AG04449 (cell line): ENCODE measurements at places on chromosomes 1 and 21.

DNA sequence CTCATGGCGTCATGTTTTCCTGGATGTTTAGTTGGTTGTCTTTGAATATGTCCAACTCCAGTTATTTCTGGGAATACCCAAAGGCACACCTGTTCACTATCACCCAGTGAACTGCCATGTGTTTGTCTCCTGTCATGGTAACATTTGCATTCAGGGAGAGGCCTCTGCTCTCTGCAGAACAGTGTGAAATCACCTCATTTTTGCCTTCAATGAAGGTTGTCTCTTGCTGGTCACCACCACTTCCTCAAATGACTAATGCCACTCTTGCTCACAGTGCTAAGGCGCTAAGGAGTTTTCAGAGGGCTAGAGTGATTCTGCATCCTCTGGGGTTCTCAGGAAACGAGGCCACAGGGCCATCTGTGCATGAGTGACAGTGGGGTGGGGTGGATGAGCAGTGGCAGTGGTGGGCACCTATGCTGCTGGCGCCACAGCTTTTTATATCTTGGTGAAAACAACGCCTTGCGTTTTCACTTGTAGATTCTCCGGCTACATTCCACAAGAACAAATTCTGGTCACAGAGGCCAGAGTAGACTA is 60.0 kb upstream of the ATP5PO start:
- no peak for DNase-seq

DNA sequence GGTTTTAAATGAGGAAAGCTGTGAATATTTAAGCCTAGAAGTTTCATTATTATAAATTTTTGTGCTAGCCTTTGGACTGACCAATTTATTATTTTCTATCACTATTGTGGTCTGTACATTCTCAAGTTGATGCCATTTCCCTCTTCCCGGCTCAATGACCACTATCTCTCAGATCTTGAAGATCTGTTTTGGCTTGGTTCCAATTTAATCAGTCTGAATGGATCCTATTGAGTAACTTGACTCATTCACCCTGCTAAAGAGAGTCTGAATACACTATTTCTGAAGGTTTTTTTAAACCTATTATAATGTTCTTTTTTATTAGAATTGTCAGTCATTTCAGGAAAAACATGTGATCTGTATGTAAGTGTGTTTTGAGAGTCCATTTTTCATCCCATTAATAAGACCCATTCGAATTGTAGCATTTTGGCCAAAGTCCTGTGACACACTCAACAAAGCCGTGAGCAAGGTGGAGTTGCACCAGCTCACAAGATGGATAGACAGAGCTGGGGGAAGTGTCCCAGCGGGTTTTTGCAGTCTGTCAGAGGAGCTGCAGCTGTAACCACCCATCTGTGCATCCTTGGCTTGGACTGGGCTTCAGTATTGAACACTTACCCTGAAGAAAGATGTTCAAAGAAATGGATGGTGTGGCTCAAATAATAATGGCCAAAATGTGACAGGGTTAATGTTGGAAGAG is 145.6 kb downstream of the NFIA start:
- no peak for DNase-seq

DNA sequence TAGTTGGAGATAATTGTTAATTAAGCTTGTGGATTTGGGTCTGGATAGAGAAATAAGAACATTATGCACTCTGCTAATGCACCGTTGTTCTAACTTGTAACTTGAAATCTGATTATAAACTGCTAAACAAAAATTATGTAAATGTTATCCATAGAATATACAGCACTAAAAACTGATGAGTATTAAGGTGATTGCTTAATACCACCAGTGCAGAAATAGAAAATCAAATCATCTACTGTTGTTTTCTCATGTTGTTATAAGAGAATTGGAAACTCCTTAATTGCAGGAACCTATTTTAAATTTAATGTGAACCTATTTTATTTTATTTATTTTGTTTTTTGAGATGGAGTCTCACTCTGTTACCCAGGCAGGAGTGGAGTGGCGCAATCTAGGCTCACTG is 125.7 kb downstream of the ITSN1 start:
- DNase-seq: no peak

GRCh38 chr1:161163793-161164192 is 2.4 kb upstream of the PPOX start:
- no peak for DNase-seq

- DNase-seq: peak; percentile 46
These were observed 76.4 kb downstream of the FHAD1 start for GRCh38 chr1:15323351-15323988.

GRCh38 chr1:16151196-16151994 is 4.5 kb downstream of the EPHA2 start:
- DNase-seq: no peak

GRCh38 chr21:23853796-23854379 is 1753.4 kb downstream of the MRPL39 start:
- no peak for DNase-seq

GRCh38 chr1:3714284-3714741 is 37.9 kb upstream of the CCDC27 start:
- DNase-seq: no peak

- DNase-seq: no peak
These were observed 58.5 kb downstream of the EXTL2 start for GRCh38 chr1:100835866-100836842.

DNA sequence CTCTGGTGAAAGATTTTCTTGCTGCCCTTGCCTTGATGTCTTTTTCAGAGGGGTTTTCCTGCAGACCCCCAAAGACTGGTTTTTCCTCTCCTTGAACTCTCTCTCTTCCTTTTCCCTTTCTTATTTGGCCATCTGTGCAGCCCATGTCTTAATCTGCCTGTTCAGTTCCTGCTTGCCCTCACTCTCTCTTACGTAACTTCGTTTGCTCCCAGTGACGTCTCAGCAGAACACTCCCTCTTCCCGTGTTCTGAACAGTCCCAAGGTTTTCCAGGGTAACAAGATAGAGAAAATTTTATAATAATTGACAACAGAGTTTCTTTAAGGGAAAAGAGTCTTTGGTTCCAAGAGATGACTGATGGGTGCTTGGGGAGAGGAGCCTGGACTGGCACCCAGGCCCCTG is 109.1 kb upstream of the LMO4 start:
- DNase-seq: no peak

DNA sequence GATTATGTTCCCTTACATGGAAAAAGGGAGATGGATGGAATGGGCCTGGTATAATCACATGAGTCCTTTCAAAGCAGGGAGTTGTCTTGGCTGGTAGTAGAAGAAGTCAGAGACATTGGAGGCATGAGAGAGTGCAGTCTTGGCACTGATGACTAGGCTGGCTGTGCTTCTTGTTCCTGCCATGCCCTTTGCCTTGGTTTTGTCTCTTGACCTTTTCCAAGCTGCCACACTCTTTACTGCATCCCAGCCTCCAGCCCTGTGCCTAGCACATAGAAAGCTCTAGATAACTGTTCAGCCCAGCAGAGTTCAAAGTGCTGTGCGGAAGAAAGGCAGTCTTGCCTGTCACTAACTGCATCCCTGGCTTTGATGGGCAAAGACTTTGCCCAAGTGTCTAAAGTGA is 412.6 kb downstream of the PRDM2 start:
- DNase-seq: no peak

GRCh38 chr1:64986903-64987871 is 20.8 kb upstream of the JAK1 start:
- DNase-seq: no peak

DNA sequence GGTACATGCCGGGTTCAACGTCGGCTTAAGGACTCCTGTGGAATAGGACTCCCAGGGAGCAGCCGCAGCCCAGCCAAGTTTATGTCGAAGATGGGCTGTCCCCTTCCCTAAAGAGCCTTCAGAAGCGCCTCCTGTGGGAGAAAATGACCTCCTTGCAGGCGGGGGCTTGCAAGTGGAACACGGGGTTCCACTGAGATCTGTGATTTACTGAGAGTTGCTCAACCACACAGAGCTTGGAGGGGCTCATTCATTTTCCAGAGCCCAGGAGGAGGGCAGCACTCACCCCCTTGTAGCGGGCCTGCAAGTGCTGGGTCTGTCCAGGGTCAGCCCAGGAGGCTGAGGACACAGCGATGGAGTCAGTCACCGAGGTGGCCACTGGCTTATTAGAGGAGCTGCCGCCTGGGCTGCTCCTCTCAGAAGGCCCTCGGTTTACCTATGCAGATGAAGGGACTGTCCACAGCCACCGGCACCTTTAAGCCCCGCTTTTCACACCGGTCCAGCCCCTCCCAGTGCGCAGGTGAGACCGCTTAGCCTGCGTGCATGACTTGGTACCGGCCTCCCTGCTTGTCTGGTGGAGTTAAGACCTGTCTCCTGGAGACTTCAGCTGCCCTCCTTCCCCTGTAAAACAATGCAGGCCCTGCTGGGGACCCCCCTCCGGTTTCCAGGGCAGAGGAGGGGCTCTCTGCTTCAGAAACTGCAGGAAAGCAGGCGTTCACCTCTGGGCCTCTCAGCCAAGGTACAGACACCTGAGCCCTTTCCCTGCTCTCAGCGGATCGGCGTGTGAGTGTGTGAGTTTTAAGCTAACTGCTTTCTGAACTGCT is 57.5 kb downstream of the ATP5PO start:
- no peak for DNase-seq

DNA sequence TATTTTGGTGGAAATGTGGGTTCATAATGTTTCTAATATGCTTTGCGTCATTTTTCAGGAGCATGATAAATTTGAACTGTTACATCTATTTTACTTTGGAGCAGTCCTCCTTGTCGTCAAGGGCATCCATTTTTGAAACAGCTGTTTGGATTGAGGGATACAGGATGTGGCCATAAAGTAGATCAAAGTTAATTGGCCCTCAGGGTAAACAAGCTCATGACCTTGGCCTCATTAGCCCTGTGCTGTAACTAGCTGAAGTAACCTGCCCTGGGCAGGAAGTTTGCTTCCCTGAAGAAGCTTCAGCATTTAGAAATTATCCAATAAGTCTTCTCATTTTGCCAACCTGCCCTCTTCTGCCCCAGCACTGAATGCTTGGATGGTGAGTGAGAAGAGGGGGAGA is 24.8 kb upstream of the RGL1 start:
- DNase-seq: no peak

DNA sequence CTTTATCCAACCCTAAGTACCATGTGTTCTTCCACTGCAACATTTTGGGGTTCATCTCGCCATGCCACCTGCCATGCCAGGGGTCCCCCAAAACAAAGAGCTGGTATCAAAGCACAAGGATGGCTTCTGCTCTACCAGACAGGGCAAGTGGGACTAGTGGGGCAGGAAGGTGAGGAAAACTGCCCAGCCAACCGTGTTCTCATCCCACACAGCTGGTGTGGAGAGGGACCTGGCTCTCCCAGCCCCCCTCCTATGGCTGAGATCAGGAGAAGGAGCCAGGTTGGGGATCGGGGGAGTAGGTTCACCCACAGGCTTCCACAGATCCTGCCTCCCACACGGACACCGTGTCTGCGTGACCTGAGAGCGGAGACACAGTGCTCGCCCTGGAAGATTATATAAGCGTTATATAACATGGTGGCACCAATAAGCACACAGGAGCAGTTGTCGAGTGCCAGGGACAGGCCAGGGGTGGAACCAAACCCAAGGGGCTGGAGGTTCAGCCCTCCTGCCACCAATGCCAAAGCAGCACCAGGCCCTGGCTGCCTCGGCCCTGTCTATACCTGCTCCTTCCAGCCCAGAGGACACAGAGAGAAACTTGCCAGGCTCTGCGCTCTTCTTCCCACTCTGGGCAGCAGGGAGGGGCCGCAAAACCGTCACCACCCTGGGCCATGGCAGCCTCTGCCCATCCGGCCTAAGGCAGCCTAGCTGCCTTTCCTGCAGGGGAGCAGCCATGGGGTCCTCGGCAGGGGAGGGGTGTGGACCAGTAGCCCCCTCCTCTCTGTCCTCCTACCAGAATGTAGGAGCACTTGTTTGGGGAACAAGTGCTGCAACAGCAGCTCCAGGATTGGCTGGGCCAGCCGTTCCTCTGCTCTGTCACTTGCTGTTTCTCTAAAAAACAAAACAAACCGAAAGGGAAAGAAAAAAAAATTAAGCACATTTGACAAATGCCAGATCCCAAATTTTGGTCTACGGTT is 43.5 kb downstream of the CD34 start:
- no peak for DNase-seq

GRCh38 chr1:1101503-1101902 is 14.4 kb downstream of the C1orf159 start:
- DNase-seq: no peak

GRCh38 chr1:92924501-92924900 is 36.8 kb downstream of the DIPK1A start:
- DNase-seq: no peak

- no peak for DNase-seq
These were observed 57.0 kb upstream of the ZNF644 start for GRCh38 chr1:91078859-91079258.

- DNase-seq: no peak
These were observed 667 bp upstream of the NID1 start for GRCh38 chr1:236065509-236066005.

DNA sequence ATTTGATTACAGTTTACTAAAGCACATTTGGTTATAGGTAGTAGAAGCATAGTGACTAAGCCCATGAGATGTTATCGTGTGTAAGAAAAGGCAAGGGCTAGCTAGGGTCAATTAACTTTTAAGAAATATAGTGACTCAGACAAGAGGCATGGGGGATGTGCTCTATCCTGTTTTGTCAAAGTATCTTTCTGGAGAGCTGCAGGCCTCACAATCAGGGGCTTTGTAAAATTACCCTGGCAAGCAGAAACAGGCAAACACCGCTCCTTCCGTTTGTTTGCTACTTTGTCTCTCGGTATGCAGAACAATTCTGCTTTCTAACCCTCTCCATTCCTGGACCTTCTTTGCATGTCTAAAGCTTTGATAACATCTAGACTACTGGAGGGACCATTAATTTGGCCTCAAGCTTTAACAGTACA is 26.1 kb upstream of the ZNF697 start:
- DNase-seq: no peak

- no peak for DNase-seq
These were observed 221.9 kb upstream of the C1orf174 start for GRCh38 chr1:4121834-4122512.

DNA sequence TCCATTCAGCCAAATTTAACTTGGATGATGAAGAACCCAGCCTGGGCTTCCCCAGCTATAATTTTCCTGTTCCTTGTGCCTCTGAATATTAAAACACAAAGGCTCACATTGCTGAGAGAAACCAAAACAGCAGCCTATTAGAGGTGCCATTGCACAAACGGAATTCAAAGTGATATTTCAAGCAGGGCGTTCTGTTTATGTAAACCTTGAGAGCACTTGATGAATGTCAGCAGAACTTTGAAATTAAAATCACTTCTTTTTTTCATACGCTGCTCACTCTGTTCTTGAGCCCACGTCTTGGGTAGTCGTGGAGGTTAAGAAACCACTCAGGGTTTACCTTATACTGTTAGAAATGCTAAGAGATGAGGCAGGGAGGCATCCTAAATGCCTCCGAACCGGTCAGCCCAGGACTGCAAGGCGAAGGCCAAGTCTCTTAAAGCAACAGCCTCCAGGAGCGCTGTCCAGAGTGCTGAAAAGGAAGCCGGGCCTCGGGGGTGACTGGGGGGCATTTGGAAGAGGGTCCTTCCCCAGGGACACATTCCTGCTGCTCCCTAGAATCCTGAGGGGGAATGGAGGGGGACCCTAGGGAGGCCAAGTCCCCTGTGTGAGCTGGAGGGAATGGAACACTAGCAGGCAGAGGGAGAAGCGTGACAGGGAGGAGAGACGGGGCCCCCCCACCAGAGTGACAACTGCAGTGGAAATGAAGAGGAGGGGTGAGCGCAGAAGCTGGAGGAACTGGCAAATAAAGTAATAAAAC is 154.8 kb upstream of the VAMP3 start:
- no peak for DNase-seq

- DNase-seq: no peak
These were observed 32.8 kb upstream of the PWP2 start for GRCh38 chr21:44074315-44074958.
